ENCODE measurements at places on chromosomes 7 and 10.

DNA sequence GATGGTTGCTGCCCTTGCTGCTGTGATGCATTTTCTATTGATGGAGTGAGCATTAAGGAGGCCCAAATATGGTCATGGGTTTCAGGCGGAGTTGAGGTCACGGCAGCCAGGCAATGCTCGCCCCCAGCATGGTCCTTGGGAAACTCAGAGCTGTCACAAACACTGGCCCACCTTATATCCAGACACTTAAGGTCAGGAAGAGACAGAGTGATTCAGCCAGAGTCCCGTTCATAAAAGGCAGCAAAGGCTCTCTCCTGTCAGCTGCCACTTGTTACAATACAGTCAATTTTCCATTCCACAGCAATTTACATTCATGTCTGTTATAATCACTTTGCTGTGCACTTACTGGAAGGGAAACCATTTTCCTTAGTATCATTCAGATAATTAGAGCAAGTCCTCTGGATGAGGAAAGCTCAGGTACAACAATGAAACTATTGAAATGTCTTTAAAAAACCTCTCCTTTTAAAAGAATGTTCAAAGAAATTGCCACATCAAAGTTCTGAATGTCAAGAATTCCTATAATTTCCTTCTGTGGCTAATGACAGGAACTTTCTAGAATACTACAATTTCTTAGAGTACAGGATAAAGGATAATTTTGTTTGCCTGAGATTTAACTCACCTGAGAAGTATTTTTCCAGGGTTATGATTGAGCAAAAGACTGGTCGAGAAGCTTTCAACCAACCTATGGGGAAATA is 14.8 kb upstream of the ANKRD1 start:
- peak; percentile 30 for DNase-seq

DNA sequence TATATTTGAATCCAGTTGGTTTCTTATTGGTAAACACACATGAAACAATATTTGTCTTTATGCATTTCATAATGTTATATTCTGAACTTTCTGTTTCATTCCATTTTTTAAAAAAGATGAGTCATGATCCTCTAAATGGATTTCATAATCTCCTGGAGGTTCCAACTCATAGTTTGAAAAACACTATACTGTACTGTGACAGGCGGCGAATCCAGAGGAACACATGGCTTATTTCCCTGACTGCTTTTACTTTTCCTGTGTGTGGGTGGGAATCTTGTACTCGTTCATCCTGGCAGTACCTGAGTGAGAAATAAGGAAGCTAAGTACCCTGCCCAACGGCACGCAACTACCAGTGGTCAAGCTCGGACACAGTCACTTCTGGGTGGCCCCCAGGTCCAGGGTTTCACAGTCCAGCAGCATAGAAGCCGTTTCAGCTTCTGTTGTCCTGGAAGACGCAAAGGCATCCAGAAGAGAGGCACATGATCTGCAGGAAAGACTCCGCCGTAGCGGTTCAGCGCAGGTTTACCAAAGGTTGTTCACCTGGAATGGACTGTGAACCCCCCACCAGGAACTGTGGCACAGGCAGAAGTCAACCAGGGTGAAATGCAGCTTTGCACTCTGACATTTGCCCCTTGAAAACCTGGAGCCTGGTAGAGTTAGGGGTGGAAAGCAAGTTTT is 117.7 kb downstream of the CCNY start:
- no peak for DNase-seq

- no peak for DNase-seq
These were observed 89.4 kb downstream of the OAT start for GRCh38 chr10:124329362-124329761.

GRCh38 chr7:96426027-96426426 is 104.1 kb upstream of the SLC25A13 start:
- no peak for DNase-seq

DNA sequence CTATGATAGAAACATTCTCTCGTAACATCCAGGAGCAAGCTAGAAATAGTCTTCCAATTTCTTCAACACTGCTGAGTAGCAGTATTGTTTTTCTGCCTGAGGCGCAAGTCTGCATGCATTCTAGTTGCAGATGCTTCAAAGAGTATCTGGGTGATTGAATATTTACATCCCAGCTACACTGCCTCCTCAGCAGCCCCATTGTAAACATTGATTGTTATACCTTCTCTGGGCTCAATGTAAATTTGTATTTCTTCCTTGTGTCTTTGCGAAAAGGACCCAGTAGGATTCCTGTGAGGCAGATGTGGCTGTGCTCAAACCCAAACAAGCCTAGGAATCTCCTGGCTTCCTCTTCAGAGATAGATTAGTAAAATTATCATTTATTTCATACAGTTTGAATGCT is 320.7 kb downstream of the CDC14C start:
- DNase-seq: no peak

DNA sequence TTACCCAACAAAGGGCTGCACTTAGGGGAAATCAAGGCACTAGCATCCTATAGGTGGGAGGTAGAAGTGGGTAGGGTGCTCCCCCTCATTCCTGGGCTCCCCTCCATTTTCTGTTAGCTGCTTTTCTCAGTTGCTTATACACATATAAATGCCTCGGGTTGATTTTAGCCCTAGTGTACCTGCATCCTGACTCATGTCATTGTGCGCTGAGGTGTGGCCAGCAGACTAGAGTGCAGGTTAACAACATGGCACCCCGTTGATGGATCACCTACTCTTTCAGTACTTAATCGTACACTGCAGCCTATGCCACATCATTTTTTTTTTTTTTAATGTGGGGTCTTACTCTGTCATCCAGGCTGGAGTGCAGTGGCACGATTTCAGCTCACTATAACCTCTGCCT is 144.0 kb upstream of the ITGB1 start:
- no peak for DNase-seq

DNA sequence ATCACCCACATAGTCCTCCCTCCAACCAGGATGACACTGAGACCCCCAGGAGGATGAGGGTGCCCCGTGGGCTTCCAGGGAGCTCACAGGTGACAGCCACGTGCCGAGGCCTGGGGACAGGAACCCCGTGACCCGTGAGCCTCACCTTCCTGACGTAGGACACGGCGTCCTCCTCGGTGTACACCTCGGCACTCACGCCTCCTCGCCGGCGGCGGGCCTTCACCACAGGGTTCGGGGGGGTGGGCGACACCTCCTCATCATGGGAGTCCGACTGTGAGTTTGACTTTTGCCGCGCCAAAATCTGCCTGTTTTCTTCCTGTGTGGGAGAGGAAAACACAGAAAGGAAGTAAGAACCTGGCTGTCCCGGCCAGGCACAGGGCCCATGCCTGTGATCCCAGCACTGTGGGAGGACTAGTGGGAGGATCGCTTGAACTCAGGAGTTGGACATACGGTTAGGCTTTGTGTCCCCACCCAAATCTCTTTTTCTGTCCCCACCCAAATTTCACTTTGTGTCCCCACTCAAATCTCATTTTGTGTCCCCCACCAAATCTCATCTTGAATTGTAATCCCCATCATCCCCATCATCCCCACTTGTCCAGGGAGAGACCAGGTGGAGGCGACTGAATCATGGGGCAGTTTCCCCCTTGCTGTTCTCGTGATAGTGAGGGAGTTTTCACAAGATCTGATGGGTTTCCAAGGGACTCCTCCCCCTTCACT is 45.9 kb upstream of the DNAAF5 start:
- no peak for DNase-seq

GRCh38 chr7:37234928-37235327 is 213.7 kb downstream of the ELMO1 start:
- DNase-seq: peak; percentile 63

DNA sequence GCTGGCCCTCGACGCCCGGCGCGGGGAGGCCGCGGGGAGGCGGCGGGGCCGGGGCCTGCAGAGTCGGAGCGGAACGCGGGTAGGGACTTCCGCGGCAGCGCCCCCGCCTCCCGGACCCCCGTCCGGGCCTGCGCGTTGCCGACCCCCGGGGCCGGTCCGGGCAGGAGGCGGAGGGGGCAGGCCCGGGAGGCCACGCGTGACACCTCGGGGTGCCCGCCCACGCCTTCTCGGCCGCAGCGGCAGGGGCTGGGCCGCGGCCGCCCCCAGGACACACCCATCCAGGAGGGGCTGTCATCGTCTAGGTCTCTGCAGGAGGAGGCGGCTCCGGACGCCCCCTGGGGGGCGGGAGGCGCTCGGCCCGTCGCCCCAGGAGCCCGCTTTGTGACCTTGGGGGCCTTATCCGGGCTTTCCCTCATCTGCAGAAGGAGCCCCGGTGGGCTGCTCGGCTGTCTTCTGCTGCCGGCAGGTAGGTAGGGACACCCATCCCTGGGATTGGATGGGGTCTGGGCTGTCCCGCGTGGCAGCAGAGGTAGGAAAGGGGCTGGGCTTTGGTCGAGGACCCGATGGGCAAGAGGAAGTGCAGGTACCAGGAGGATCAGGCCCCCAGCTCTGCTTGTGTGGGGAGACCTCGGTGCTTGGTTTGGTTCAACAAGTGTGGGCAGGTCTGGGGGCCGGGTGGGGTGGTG is 569 bp downstream of the ZNF316 start:
- peak; percentile 60 for DNase-seq

Measured in SK-N-DZ (cell line).